H54 (cell line): ENCODE measurements at places on chromosomes 2 and 18.

GRCh38 chr2:13193900-13194299 is 477.2 kb downstream of the TRIB2 start:
- no peak for DNase-seq

DNA sequence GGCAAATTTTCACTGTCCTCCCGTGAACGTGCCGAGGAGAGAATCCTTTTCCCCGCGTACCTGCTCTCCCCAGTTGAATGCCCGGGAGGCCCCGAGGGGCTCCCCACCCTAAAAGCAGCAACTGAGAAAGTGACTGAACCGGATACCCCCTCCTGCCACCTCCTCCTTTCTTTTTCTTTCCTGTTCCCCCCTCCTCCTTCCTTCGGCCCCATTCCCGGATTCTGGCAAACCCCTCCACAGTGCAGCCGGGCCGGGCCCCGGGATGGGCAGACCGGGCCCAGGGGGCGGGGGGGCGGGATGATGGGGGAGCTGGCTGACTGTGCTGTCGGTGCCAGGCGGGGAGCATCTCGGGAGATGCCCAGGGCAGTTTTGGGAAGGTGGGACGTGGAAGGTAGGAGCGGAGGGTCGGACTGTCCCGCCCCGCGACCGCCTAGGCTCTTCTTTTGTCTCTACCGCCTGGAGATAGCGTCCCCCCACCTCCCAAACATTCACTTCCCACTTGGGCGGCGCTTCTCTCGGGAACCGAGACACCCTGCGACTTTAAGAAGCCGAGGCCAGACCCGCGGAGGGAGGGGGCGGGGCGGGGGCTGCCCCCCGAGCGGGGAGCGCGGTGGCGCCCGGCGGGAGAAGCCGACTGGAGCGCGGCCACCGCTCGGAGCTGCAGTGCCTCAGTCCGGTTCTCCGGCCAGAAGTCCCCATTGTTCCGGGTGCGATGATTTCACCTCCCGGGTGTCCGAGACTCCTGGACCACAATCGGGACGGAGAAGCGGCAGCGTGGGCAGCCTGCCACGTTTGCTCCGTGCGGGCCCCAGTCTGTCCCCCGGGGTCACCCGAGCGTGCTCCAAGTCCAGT is 8.2 kb downstream of the DLX2 start:
- DNase-seq, result no peak

DNA sequence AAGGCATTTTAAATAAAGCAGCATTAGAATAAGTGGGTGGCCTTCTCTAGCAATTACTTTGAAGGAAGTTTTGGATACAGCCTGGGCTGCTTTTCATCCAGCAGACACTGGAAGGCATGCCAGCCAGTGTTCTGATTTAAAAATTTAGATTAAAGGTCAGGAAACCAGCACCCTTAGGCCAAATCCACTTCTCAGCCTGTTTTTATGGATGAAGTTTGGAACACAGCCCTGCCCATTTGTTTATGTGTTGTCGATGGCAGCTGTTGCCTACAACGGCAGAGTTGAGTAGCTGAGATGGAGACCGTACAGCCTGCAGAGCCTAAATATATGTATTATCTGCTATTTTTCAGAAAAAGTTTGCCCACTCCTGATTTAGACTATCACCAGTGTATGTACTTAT is 313.6 kb upstream of the ACVR2A start:
- no peak for DNase-seq

DNA sequence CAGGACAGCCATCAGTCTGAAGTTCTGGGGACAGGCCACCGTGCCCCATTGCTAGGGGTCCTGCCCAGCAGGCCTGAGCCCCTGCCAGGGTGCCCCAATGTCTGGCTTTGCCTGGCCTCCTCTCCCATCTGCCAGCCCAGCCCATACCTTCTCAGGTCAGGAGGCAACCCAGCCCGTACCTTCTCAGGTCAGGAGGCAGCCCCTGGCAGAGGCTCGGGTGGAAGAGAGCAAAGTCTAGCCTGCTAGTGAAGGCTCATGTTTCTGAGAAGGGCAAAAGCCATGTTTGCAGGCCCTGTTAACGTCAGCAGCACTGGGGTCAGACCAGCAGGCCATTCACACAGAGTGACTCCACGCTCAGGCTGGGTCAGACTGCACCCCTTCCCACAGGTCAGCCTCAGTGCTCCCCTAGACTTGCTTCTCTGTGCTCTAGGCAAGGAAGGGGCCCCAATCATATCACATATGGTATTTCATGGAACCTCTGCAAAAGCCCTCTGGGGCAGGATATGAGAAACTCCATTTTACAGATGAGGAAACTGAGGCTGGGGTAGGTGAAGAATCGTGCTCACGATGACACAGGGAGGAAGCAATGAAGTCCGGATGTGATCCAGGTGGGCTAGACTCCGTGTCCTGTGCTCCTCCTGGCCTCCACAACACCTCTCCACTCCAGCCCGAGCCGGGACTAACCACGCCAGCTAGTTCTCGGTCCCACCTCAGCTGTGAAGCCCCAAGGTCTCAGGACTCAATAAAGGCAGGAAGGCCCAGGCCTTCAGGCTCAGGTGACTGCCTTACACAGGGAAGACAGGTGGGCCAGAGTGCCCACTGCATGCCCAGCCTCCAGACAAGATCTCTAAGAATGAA is 9.5 kb downstream of the SDC1 start:
- DNase-seq, result no peak

GRCh38 chr2:203326356-203326755 is 1.8 kb upstream of the ABI2 start:
- DNase-seq, result no peak

DNA sequence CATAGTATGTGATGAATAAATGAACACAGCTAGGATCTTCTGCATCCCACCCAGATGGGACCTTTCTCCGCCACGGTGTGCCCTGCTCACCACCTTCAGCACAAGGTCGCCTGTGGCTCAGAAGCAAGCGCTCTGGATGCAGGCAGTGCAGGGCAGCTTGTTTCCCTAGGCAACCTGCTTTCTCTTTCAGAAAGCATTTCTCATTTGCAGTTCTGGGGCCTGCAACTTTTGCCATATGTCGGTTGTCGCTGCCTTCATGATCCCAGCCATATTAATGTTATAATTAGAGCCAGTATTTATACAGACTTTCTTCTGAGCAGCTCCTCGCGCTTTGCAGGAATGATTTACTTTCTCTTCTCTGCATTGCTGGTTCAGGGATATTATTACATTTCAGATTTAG is 692.8 kb downstream of the RNF144A start:
- DNase-seq, result no peak

GRCh38 chr2:26523750-26524149 is 45.8 kb upstream of the OTOF start:
- no peak for DNase-seq

DNA sequence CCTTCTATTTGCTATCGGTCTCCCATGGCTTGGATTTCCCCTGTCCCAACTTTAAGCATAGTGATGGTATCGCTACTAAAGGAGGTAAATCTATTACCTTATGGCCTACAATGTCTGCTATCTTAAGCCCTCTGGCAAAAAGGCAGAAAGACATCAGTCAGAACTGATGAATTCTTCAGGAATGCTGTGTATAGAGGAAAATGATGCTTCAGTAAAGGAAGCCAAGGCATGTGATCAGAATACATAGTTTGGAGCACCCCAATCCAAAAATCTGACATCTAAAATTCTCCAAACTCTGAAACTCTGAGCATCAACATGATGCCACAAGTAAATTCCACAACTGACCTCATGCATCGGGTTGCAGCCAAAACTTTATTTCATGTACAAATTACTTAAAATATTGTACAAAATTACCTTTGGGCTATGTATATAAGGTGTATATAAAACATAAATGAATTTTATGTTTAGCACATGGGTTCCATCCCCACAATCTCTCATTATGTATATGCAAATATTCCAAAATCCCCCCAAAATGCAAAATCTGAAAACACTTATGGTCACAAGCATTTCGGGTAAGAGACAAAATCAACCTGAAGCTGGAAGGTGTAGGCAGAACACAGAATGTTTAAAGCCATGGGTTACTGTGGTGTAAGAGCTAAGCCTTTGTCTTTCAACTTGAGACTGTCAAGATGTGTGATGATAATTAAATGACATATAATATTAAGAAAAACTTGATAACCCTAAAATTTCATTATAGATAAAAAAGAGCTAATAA is 66.2 kb downstream of the CUL3 start:
- DNase-seq, result no peak

GRCh38 chr18:73979742-73980141 is 167.9 kb downstream of the FBXO15 start:
- DNase-seq, result no peak

- DNase-seq, result no peak
Measured at GRCh38 chr2:182447863-182448262, 21.0 kb upstream of the PDE1A start.
